ENCODE measurements at places on chromosomes 2 and 18.
A peak's percentile ranks its signal among the peaks of the same experiment; 100 is the strongest.

- no peak for ATAC-seq
Observed at GRCh38 chr18:79544386-79544963, 135.1 kb upstream of the CTDP1 start.

- no peak for ATAC-seq
Observed at GRCh38 chr18:3360211-3360610, 89.8 kb upstream of the TGIF1 start.

DNA sequence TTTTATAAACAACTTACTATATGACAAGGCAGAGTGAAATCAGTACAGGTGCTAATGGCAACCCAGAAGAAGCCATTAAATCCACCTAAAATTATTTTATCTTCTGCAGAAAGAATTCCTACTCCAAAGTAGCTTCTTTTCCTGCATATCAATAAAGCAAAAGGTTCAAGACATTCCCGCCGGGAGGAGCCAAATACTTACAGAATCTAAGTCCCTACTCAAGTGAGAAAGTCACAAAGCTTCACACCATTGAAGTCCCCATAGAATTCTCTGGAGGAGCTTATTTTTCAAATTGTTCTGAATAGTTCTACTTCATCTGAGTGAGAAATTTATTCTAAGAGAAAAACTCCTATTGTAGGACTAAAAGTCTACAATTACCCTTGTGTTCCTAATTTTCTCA, 233.7 kb upstream of the HNRNPA3 start:
- ATAC-seq = no peak

DNA sequence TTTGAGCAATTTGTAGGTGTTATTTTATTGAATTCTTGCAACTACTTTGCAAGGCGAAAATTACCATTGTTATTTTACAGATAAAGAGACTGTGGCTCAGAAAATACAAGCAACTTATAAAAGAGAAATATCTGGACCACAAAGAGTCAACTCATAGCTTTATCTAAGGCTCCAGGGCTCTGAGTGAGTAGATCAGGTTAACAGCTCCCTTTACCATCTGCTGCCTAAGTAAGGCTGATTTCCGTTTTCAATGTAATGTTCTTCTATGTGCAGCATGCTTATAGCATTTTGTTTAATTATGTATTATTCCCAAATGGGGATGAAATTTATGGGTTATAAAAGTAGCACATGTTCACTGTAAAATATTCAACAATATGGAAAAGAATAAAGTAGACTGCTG, 299.1 kb upstream of the TNP1 start:
- no peak for ATAC-seq

GRCh38 chr2:167293172-167293781, 405.0 kb downstream of the XIRP2 start:
- ATAC-seq = no peak

DNA sequence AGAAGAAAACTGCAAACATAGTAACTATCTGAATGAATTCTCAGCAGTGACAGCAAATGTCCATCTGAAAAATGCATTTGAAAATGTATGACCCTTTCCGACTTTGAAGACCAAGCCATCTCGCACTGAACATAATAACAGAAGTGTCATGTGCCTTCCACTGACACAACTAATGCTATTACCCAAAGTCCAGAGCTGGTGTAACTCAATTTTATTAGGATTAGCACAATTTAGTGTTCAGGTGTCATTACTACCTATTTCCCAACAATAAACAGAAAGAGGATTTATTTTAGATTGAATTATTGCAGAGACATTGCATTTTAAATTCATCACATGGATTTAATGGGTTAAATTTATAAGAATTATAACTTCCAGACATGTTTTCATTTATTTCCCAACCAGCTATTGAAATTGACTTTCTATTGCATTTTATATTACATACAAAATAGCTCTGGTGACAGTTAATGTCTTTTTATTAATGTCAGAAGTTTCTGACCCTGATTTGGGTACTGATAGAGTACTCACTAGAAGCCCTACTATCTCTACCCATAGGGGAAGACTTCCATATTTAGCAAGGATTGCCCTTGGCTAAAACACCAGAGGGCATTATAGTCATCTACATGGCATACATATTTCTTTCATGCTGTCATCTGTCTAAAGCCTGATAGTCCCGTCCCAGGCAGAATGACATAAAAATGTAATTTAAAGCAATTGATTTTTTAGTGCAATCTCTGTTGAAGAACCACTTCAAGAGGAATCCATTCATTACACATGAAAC, 7.0 kb upstream of the STK39 start:
- ATAC-seq = no peak

GRCh38 chr2:170106102-170106840, 71.7 kb upstream of the MYO3B start:
- ATAC-seq = no peak

GRCh38 chr2:180706694-180707093, 273.7 kb upstream of the UBE2E3 start:
- ATAC-seq = no peak

DNA sequence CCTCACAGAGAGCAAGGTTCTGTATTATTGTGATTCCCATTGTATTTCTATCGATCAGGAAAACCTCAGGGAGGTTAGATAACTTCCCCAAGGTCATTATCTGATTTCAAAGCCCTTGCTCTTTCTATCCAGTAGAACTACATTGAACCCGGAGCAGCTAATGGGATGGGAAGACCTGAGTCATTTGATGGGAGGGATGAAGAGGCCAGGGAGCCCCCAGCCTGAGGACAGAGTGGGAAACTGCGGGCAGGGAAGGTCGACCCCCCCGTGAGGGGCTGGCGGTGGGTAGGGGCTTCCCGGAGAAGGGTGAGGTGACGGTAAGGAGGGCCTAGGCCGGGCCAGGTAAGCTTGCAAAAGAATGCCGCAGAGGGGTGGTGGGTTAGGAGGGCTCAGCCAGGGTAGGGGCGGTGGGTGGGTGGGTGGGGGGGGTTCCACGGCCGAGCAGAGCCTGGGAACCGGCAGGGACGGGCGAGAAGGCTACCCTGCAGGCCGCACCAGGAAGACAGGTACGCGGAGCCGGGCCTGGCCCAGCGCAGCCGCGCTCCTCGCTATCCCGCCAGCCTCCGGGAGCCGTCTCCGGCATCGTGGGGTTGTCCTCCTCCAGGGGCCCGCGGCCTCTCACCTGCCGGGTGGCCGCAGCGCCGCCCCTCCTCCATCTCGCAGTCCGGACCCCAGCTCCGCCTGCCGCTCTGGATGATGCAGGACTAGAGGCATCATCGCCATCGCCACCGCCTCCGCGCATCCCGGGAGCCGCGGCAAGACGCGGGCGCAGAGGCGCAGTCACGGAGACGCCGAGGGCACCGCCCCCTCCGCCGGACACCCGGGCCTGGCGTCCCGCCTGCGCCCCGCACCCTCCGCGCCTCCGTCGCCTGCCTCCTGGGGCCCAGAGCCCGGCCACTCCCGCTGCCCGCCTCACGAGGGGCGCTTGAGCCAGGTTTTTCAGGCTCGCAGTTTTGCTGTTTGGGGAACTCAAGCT, at the start of gene GPR75:
Gene GPR75 (minus strand): TSS at position 762 of the 976 bp plus-strand sequence. CDS start 5,211 bp downstream, outside the sequence.
- ATAC-seq = peak; percentile 52

GRCh38 chr18:22604390-22604985, 186.8 kb upstream of the CTAGE1 start:
- ATAC-seq = peak; percentile 32

GRCh38 chr2:71932780-71933466, 214.7 kb downstream of the CYP26B1 start:
- no peak for ATAC-seq

GRCh38 chr2:28582595-28582994, 86.7 kb downstream of the PLB1 start:
- ATAC-seq = no peak

- no peak for ATAC-seq
Observed at GRCh38 chr2:145812165-145812554, 1292.2 kb upstream of the ZEB2 start.

DNA sequence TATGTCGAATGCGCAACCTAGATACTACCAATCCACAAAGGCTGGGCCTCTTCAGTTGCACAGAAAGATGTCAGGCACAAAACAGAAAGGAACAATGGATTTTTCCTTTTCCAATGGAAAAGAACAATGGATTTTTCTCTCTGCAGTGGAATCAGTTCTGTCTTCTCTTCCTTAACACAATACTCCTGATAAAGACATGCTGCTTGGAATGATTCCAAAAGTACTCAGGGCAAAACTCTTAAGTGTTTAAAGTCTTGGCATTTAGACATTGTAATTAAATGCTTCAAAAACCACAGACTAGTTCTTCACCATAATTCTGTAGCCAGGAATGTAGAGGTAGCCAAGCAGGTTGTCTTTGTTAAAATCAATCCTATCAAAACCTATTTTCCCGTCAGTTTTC, 46.7 kb upstream of the FLACC1 start:
- peak; percentile 48 for ATAC-seq

- no peak for ATAC-seq
Observed at GRCh38 chr2:2260696-2261268, 70.3 kb downstream of the MYT1L start.

DNA sequence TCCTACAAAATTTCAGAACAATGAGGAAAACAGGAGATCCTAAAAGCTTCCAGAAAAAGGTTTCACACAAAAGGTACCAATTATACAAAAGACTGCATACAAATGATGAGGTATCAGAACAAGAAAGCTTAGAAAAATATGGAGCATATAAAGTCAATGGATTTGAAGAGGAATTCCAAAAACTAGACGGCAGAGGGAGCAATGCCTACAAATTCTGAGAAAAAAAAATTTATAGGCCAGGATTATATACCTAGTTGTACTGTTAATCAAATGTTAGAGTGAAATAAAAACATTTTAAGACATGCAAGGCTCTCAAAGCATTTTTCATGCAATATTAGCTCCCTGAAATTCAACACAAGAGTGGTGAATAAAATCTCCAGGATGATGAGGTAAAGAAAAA, 106.2 kb downstream of the ZRANB3 start:
- ATAC-seq = no peak

DNA sequence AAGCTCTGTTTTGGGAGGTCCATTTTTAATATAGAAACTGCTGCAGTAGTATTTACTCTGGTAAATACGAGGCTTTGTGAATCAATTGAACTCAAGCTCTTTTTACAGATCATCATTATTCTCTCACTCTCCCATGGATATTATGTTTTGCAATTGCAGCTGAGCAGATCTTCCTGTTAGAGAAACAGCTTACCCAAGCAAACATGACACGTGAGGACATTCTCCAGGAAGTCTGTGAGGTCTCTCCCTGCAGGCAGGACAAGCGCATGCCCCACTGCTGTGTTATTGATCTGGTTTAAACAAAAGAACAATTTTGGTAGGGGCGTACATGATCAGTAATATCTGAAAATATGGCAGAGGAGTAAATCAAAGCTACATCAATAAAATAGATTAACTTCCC, 72.1 kb downstream of the COL6A3 start:
- no peak for ATAC-seq

- peak; percentile 54 for ATAC-seq
Observed at GRCh38 chr18:9334973-9335696, 562 bp downstream of the TWSG1 start.

GRCh38 chr2:62447411-62447810, 58.6 kb downstream of the TMEM17 start:
- peak; percentile 43 for ATAC-seq

- peak; percentile 70 for ATAC-seq
Observed at GRCh38 chr18:62512996-62513395, 9.8 kb upstream of the ZCCHC2 start.

DNA sequence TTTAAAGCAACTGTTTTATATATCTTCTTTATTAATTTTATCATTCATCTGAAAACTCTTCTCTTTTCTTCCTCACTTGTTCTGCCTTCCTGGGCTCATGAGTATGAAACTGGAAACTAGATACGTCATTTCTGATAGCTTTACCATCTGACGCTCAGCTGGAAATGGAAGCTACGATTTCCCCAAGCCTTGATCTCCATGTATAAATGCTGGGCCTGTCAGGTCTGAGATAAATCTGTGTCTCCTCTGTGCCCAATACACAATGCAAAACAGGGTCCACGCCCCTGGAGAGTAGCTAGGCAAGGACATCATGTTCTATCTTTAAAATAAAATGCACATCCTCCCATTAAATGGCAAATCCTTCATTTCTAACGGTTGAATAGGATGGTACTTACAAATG, 238.4 kb downstream of the AFF3 start:
- no peak for ATAC-seq

GRCh38 chr2:8620611-8621382, 61.1 kb upstream of the ID2 start:
- ATAC-seq = no peak

Measured in esophagus mucosa (tissue), 1 donor.